ENCODE measurements at places on chromosomes 4 and X. TPM values are rescaled to one million over a fixed set of nuclear protein-coding genes. Genes with fewer than 3 reads are reported as not detected.

- DNase-seq, result no peak
Measured at GRCh38 chr4:153160821-153161220, 43.4 kb upstream of the TRIM2 start.

Gene ARAF
- 9.2 TPM for total RNA-seq

DNA sequence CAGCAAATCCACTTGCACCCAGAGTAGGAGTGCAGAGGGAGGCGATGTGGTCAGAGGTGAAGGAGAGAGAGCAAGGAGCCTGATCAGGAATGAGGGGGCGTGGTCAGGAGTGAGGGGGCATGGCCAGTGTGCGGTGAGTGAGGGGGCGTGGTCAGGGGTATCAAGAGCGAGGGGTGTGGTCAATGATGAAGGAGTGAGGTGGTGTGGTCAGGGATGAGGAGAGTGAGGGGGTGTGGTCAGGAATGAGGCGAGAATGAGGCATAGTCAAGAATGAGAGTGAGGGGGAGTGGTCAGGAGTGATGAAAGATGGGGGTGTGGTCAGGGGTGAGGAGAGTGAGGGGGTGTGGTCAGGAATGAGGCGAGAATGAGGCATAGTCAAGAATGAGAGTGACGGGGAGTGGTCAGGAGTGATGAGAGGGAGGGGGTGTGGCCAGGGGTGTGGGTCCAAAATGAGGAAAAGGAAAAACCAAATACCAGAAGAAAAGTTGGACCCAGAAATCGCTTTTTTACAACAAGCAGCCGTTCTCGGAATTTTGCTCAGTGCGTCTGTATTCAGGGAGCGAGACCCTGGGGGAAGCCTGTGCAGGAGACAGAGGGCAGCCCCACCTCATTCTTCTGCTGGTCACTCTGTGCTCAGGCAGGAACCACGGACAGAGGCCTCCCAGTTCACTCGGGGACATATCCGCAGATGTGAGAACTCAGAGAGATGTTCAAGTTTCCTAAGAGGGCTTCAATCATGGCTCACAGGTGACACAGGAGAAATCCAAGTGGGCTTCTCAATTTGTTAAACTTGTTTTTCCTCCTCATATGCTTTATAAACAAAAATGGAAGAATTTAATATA lies 47.5 kb downstream of the MAGEA1 start:
- peak; percentile 43 for DNase-seq

DNA sequence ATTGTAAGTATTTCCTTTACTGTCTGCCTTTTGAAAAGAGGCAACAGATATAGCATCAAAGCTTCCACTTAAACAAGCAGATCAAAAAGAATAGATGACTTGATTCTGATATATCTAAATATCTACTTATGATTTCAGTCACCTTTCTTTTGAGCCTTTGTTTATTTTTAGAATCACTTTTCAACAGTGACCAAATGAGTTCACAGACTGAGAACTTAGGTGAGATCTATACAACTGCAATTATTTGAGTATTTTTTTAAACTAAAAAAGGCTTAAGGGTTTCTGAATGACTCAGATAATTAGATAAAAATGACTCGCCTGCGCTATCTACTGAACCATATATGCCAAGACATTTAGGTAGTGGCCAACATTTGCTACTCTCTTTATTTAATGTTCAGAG lies 166.7 kb upstream of the KCNIP4 start:
- no peak for DNase-seq
